Femur (tissue), 1 donor: ENCODE measurements at places on chromosomes 11 and 22.

GRCh38 chr22:42061041-42061440, 9.6 kb downstream of the NAGA start:
- DNase-seq, result no peak

GRCh38 chr11:74014880-74015279, 6.0 kb upstream of the UCP3 start:
- DNase-seq, result no peak

- DNase-seq, result no peak
These were observed 72.8 kb downstream of the PPP2R1B start for GRCh38 chr11:111693224-111693937.

GRCh38 chr11:58494101-58494500, 13.8 kb downstream of the OR5B21 start:
- DNase-seq, result no peak

DNA sequence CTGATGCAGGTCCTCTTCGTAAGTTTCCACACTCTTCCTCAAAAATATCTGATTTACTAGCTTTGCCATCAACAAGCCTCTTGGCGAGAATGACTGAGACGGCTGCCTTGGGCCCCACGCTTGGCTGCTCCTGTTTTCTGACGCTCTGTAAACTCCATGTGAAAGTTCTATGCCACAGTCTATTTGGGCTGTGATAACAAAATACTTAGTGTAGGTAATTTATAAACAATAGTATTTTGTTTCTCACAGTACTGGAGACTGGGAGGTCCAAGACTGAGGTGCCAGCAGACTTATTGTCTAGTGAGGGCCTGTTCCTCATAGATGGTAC, 123.2 kb upstream of the SORL1-AS1 start:
- no peak for DNase-seq
